Neural crest cell (in vitro differentiated cells): ENCODE measurements at places on chromosomes 1 and 21.

- no peak for DNase-seq
Observed at GRCh38 chr1:112063781-112064728, 74.6 kb upstream of the KCND3 start.

GRCh38 chr21:19236209-19236608 is 832.6 kb upstream of the TMPRSS15 start:
- no peak for DNase-seq

- no peak for DNase-seq
Observed at GRCh38 chr1:200468264-200469001, 58.6 kb upstream of the ZNF281 start.

DNA sequence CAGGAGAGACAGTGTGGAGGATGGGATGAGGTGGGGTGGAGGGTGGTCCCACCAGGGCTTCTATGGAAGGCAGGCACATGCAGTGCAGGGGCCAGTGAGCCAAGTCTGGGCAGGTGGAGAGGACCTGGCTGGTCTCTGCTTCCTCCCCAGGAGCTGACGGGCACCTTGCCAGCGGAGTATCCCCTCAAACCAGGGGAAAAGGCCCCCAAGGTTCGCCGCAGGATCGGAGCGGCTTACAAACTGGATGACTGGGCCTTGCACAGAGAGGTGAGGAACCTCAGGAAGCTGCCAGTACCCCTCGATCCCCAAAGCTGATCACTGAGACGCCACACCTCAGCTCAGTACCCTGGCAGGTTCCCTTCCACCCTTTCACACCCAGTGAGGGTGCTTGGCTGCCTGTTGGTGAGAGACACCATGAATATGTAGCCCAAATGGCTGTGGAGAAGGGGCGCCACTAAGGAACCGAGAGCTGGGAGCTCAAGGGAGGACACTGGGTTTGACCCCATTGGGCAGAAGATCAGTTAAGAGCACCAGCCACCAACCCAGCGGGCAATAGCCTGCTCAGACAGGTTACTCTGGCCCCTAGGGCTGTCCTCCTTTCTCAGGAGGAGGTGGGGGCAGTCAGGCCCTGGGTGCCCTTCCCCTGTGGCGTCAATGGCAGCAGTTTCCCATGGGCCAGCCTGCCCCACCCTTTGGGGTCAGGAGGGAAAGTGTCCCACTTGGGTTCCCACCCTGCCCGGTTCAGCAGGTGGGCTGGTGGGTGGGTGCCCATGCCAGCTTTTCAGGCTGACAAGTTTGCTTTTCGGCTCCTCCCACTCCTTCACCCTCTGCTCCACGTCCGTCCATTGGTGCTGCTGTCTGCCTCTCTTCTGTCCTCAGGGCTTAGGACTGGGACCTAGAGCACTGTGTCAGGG is 5.5 kb downstream of the INAVA start:
- no peak for DNase-seq

DNA sequence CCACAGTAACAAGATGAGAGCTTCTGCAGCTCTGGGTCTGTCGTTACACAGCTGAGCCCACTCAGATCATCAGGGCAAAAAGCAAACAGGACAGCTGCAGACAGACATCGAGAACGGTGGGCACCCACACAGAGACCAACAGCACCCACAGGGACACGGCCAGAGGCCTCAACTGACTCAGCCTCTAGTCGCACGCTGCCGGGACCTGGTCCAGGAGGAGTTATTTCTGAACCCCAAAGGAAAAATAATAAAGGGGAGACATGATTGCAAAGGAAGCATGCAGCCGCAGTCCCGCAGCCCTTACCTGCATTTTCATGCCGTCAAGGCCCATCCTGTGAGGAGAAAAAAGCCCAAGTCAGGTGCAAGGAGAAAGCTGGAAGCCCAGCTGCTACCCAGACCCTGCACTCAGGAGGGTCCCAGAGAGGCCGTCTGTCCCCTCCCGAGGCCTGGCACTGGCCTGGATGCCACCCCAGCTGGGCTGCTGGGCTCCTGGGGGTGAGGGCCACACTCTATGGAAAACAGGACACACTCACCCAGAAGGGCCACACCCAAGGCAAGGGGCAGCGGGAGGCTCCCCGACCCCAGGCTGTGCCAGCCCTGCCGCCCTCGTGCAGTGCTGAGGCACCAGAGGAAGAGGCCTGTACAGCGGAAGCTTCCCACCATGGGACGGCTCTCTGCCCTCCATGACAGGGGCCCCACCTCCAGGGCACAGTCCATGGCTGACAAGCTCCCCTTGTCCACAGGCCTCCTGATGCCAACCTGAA is 15.7 kb downstream of the LSS start:
- no peak for DNase-seq

GRCh38 chr1:116262207-116262994 is 110.6 kb upstream of the ATP1A1 start:
- DNase-seq, result no peak

DNA sequence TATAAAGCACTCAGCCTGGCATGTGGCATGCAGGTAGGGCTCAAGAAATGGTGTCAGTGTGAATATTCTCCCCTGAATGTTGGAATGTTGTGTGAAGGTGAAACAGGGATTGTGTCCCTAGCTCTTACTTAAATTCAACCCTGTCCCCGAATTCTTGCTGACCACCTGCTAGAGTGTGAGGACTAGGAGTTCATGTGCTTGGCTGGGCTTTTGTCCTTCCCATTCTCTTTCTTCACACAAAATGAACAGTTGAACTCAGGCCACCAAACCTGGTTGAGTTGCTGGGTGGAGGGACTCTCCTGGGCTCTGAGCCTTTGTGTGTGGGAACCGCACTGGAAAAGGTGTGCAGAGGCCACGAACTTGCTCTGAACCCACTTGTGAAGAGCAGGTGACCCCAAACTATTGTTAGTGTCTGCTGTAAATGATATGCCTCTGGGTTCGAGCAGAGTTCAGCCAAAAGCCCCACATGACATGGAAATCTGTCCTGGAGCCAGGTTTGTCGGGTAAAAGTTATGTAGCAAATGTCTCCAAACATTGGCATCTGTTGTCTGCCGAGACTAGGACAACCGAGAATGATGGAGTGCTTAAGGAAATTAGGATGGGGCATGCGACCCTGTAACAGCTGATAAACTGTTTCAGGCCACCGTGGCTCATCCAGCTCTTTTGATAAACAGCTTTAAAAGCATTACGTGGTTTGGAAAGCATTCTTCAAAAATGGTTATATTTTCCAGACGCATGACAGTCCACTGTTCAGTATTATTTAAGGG is 144.2 kb downstream of the DHRS3 start:
- no peak for DNase-seq

GRCh38 chr1:241156231-241156965 is 200.6 kb downstream of the RGS7 start:
- DNase-seq, result no peak

GRCh38 chr1:91827459-91828321 is 58.3 kb downstream of the TGFBR3 start:
- DNase-seq, result no peak

- DNase-seq, result no peak
Observed at GRCh38 chr1:76289692-76290091, 215.1 kb downstream of the ST6GALNAC3 start.

DNA sequence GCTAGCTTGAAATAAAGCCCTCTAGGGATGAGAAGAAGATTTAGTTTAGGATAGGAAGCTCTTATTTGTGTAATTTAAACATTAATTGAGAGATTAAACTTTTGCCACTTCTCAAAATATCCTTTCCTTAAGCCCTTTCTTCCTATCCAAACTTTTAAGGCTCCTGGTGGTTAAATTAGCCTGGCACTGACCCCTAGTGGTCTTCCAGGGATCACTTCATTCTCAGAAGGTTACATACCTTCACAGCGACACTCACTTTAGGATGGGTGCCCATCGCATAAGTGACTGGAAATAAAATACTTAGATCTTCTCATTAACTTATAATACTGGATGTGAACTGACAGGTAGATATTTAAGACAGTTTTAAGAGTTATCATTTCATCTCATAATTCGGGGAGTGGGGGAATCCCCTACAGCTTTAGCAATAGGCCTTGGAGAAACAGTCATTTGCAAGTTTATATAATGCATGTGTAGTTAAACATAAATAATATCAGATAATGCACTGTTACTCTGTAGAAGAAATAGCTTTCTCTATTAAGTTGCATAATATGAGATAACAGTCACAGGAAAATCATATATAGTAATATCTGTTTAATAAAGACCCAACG is 7.4 kb downstream of the LHX9 start:
- no peak for DNase-seq

GRCh38 chr1:23963617-23964234 is 4.1 kb downstream of the PNRC2 start:
- DNase-seq, result no peak

- no peak for DNase-seq
Observed at GRCh38 chr1:243286409-243287122, 30.7 kb downstream of the SDCCAG8 start.

DNA sequence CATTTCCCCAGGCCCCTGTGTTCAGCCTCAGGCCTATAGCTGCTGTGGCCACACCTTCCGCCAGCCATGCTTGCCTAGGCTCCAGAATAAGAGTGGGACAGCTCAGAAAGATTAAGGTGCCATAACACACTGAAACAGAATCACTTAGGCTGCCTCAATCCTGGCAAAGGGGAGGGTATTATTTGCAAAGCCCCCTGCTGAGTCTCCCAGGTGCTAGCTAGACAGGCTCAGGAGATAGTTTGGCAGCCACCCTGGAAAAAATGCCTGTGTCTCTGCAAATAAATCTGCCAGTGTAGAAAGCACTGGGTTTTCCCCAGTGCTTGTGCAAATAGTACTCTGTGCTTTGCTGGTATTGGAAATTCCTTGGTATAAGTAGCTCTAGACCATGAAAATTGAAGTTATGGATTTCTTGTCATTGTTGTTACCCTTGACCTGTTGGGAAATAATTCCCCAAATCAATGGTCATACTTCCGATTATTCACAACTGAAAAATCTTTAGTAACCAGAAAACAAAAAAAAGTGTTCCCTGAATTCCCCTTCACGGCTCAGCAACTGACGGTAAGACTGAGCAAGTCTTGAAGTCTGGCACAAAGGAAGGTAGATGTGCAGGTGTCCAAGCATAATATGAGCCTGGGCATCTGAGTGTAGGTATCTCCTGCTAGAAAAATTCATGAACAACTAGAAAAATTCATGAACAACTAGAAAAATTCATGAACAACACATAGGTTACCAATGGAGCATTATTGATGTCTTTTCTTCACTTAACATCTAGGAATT is 56.9 kb downstream of the PROX1 start:
- DNase-seq, result no peak

GRCh38 chr1:244897476-244898254 is 33.3 kb upstream of the HNRNPU start:
- DNase-seq, result no peak

- no peak for DNase-seq
Observed at GRCh38 chr1:192993426-192994085, 65.6 kb downstream of the UCHL5 start.

- DNase-seq, result no peak
Observed at GRCh38 chr1:69295265-69295664, 272.5 kb upstream of the LRRC7 start.

DNA sequence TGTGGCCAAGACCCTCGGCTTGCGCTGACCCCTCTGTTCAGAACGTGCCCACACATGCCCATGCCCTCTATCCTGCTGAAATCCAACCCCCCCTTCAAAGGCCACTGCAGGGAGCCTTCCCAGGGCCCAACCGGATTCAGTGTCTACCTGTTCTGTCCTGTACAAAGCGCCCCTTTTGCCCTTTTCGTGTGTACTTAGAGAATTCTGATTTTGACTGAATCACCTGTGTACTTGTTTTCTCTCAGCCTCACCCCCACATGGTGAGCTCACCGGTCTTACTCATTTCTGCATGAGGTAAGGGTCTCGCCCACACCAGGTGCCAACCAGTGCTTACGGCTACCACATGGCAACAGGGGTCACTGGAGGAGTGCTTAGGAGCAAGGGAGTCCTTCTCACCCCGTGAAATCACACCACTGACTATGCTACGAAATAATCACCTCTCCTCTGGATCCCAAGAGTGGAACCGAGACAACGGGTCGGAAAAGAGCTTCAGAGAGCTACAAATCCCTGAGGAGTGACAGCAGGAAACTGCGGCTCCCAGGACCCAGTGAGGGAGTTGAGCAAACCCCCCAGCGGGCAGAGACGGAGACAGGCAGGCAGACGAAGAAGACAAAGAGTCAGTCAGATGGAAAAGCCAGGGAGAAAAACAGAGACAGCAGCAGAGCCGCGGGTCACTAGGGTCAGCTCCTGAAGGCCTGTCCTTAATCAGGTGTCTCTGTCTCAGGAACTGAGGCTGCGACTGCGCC is 2.1 kb upstream of the S100A2 start:
- no peak for DNase-seq

- no peak for DNase-seq
Observed at GRCh38 chr1:16172964-16173446, 17.1 kb upstream of the EPHA2 start.

- DNase-seq, result no peak
Observed at GRCh38 chr1:60916906-60917305, 165.5 kb upstream of the NFIA start.

DNA sequence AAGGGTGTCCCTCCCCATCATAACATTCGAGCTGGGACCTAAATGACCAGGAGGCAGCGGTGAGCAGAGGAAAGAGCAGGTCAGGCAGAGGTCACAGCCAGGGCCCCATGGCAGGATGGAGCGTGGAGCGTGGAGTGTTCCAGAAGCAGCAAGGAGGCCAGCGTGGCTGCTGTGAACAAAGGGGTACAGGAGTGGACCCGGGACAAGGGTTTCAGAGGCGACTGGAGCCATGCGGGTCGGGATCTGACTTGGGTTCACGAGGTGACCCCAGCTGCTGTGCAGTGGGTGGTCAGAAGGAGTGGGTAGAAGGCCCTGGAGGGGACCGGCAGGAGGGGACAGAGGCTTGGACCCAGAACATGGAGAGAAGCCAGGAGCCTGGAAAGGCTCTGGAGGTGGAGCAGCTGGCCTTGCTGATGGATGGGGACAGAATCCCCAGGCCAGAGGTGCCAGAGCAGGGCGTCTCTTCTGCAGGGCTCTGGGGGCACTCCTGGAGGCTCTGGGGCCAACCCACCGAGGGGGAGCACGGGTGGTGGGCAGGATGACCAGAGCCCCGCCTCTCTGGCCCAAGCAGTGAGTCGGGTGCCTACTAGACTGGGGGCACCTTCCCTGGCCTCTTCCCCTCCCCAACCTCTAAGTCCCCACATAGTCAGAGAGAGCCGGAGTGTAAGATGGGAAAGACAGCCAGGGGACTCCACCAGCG is 2.3 kb downstream of the CHD5 start:
- DNase-seq, result no peak

- no peak for DNase-seq
Observed at GRCh38 chr1:190022709-190023108, 455.0 kb downstream of the BRINP3 start.

DNA sequence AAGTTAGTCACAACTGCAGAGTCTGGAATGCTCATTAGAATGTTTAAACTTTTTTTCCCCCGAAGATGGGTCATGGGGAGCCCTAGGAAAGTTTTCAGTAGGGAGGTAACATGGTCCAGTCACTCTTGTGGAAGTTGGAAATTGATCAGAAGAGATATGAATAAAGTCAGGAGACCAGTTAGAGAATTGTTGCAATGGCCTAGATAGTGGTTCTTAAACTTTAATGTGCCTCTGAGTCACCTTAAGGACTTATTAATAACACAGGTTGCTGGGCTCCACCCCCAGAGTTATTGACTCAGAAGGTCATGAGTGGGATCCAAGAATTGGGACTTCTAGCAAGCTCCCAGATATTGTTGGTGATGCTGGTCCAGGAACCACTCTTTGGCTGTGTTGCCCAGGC is 3.2 kb upstream of the TFAP2E start:
- no peak for DNase-seq

GRCh38 chr1:41767534-41768525 is 150.9 kb downstream of the HIVEP3 start:
- no peak for DNase-seq

- DNase-seq, result no peak
Observed at GRCh38 chr1:66426239-66426853, 107.6 kb upstream of the SGIP1 start.
